ENCODE measurements at places on chromosomes 1 and 21.

DNA sequence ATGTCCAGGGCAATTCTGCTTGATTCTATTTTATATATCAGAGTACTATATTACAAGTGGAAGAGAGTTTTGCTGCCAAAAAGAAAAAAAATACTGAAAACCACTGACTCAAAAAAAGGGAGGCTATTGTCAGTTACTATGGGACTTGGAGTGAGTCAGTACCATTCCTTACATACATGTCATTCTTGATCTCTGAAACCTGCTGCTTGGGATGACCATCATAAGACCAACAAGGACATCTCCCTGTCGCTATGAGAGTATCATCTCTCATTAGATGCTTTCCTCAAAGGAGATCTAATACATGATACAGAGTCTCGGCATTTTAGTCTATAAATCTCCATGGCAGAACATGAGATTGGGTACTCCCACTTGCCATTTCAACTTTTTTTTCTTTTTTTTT, 11.8 kb upstream of the INPP5B start:
- no peak for DNase-seq

- no peak for DNase-seq
Observed at GRCh38 chr1:2607641-2608091, 21.1 kb downstream of the PRXL2B start.

DNA sequence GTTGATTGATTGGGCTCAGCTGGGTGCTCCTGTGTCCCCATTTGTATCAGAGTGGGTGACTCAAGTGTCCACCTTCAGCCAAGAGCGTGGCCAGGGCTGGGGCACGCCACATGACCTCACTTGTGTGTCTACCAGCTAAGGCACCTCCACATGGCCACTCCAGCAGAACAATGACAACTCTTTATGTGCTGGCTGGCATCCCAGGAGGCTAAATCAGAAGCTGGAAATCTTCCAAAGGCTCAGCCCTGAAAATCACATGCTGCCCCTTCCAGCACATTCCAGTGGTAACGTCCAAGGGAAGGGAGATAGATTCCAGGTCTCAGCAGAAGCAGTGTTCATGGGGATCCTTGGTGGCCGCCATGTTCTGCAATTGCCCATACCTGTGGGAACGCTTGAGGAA, 585.5 kb downstream of the AJAP1 start:
- DNase-seq = no peak

GRCh38 chr1:39666772-39667171, 5.1 kb downstream of the NT5C1A start:
- DNase-seq = no peak

- DNase-seq = no peak
Observed at GRCh38 chr1:19814681-19815503, at the start of gene RNF186. Gene RNF186 (minus strand): TSS chr1:19815283. CDS start chr1:19815101, 182 bp downstream.

DNA sequence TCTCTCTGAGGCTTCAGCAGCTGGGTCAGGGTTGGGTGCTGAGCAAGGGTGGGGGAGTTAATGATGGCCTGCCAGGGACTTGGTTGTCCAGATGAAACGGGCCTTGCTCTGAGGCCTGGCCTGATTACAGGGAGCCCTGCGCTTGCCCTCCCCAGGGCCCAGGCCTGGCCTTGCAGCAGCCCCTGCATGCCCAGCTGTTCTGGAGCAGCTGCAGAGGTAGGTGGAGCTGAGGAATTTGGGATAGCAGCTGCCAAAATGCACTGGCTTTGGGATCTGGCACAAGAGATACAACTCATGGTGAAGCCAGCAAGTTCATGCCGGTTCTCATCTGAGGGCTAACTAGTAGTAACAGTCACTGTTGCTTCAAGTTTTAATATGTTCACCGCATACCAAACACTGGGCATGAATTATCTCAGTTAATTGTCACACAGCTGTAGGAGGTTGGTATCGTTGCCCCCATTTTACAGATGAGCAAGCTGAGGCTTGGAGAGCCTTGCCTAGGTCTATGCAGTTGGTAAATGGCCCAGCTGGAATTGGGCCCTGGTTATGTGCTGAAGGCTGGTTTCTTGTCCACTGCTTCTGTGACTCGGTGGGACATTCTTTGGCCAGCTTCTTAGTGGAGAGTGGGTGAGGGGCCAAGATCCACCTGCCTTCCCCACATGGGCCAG, 7.3 kb upstream of the SERINC2 start:
- DNase-seq = no peak

DNA sequence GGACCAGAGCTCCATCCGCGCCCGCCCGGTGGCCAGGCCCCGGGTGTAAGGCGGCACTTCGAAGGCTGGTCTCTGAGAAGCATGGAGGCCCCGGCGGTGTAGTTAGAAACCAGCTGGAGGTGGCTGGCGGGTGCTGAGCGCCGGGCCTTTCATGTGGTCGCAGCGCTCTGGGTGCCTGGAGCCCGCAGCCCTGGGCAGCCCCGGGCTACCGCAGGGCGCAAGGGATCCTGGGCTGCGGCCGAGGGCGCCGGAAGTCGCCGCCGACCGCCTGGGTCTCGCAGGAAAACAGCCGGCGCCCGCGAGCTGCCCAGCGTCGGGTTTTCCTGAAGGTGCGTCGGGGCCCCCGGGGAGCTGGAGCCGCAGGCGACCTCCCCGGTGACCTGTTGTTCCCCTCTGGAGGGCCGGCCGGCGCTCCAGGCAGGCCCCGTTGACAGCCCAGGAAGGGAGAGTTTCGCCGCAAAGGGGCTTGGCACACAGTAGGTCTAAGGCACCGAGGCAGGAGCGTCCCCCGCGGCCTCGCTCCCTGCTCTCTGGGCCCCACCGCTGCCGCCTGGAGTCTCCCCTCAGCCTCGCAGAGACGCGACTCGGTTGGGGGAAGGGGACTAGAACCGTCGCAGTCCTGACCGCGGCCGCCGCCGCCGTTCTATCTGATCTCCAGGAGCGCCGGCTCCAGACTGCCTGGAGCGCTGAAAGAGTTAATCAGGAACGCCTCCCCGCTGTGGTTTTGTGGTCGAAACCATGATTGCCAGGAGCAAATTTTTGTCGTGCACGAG, 2.7 kb downstream of the GRHL3 start:
- peak; percentile 80 for DNase-seq

GRCh38 chr1:173802961-173803360, 21.5 kb upstream of the DARS2 start:
- DNase-seq = no peak

DNA sequence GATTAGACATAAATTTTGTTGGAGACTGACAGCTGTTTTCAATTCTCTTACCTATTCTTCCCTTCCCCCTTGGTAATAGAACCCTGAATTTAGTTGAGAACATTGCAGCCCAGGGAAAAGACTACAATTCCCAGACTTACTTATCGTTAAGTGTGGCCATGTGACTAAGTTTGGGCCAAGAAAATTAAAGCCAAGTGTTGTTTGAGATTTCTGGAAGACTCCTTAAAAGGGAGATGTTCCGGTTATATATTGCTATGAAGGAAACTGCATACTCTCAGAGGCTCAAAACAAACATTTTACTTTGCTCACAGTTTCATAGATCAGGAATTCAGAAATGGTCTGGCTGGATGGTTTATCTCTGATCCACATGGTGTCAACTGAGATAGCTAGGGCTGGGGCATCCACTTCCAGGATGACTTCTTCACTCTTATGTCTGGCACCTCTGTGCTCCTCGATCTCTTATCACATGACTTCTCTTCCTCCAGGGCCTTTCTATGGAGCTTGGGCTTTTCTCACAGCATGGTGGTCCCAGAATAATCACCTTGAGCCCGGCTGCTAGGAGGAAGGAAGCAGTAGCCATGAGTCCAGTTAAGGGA, 22.4 kb upstream of the CD34 start:
- DNase-seq = no peak

- no peak for DNase-seq
Observed at GRCh38 chr1:21828075-21828474, 16.0 kb downstream of the LDLRAD2 start.

- no peak for DNase-seq
Observed at GRCh38 chr21:39132248-39132647, 51.0 kb downstream of the PSMG1 start.

- DNase-seq = no peak
Observed at GRCh38 chr1:30325085-30325935, 398.1 kb downstream of the MATN1 start.

DNA sequence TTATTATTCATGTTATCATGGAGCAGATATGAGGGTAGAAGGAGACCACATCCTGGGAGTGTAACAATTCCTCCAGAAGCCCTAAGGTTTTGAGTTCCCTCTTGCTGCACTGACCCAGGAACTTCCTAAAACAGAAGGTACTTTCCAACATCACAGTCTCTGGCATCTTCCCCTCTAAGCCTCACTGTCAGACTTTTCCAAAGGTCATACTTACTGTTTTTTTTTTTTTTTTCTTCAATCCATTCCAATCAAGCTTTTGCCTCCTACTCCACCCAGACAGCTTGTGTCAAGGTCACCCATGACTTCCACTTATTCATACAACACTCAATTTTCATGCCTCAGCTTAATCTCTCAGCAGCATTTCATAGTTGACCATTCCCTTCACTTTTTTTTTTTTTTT, 18.4 kb upstream of the UQCRHL start:
- DNase-seq = no peak

- DNase-seq = no peak
Observed at GRCh38 chr21:44349847-44350772, 3.3 kb upstream of the TRPM2 start.

DNA sequence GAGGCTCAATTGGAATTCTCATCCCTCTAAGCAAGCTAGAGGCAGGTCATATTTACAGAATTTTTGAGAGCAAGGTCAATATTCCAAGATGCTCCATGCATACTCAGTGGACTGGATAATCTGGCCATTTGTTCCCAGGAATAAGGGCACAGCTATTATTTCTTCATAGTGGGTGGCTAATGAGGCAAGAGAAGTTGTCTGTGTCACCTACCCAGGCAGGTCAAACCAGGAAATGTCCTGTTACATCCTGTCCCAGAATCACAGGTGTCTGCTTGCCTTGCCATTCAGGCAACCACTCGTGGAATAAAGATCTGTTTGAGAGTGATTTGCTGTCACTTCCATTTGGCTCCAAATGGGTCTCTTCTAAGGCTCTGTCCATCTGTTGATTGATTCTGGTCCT, 85.2 kb upstream of the ZP4 start:
- DNase-seq = no peak

DNA sequence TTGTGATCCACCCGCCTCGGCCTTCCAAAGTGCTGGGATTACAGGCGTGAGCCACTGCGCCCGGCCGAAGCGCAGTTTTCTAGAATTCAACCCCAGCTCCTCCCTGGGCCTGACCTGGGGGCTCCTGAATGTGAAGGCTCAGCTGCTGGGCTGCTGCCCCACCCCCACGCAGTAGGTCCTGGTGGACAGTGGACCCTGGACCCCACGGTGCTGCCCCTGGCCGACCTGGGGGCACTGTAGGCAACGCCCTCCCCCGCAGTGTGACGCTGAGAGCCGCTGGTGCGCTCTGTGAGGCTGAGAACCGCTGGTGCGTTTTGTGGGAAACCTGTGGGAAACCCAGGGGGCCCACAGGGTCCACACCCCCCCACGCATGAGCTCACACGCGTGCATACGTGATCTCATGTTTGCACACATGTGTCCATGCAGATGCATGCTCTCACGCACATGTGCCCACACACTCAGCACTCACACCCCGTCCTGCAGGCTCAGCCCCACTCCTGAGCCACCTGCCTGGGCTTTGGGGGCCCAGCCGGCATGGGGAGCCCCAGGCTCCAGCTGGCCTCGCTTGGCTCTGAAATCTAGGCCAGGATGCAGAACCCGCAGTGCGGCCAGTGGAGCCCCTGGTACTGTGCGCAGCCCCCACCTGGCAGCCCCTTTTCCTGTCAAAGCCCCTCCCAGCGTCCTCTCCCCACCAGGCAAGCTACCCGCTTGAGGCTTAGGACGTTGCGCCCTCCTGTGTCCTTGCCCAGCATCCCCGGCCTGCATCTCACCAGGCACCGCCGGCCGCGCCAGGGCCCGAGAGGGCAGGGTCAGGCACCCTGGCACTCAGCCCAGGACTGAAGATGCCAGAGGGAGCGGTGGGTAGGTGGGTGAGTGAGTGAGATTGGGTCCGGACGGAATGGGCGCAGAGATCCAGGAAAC, 67.7 kb downstream of the COL18A1 start:
- DNase-seq = no peak

GRCh38 chr1:233038581-233038980, 88.2 kb downstream of the NTPCR start:
- DNase-seq = no peak

GRCh38 chr1:208951026-208951525, 632.4 kb upstream of the CAMK1G start:
- no peak for DNase-seq

GRCh38 chr1:27527890-27528817, 38.2 kb upstream of the WASF2 start:
- peak; percentile 20 for DNase-seq

GRCh38 chr1:155379180-155379579, 58.5 kb downstream of the RUSC1 start:
- DNase-seq = no peak

- peak; percentile 74 for DNase-seq
Observed at GRCh38 chr1:33367485-33368405, 46.8 kb upstream of the A3GALT2 start.

GRCh38 chr1:27403065-27403726, 10.8 kb downstream of the GPR3 start:
- peak; percentile 71 for DNase-seq

DNA sequence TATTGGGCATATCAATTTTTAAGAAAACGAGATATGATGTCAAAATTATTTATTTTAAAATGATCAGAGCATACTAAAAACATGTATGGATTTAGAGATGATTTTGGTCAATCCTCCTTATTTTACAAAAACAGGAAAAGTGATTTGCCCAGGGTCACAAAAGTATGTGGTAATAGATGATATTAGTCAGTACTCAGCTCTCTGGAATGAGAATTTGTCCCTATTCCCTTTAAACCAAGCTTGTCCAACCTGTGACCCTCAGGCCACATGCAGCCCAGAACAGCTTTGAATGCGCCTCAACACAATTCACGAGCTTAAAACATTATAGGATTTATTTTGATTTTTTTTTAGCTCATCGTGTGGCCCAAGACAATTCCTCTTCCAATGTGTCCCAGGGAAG, 104.7 kb downstream of the AKT3 start:
- no peak for DNase-seq

GRCh38 chr1:65836686-65837085, 44.0 kb downstream of the PDE4B start:
- no peak for DNase-seq

- no peak for DNase-seq
Observed at GRCh38 chr1:35539824-35540261, 17.4 kb downstream of the KIAA0319L start.

- no peak for DNase-seq
Observed at GRCh38 chr1:228288536-228289238, 80.8 kb downstream of the OBSCN start.

GRCh38 chr1:177351361-177352108, 180.8 kb downstream of the BRINP2 start:
- no peak for DNase-seq

GRCh38 chr21:35024513-35024912, 24.6 kb downstream of the RUNX1 start:
- no peak for DNase-seq

DNA sequence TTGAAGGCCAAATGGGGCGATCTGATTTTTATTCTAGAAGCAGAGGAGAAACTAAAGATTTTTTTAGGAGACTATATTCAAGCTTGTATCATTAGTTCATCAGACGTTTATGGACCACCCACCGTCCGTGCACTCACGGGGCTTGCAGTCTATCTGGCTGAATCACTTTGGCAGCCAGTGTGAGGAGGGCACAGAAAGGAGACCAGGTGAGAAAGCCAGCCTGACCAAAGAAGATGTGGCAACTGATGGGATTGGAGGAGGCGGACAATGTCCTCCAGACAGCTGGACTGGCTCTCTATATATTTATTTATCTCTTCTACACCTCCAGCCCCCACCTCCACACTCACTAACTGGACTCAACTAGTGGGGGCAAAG, 822 bp upstream of the ELOVL1 start:
- DNase-seq = no peak

Measured in immature natural killer cell (primary cell).